ENCODE measurements at places on chromosomes 4 and X.

GRCh38 chr4:54423066-54423465 lies 194.0 kb downstream of the PDGFRA start:
- DNase-seq = no peak

- no peak for DNase-seq
Measured at GRCh38 chr4:84699001-84699671, 116.2 kb downstream of the CDS1 start.

DNA sequence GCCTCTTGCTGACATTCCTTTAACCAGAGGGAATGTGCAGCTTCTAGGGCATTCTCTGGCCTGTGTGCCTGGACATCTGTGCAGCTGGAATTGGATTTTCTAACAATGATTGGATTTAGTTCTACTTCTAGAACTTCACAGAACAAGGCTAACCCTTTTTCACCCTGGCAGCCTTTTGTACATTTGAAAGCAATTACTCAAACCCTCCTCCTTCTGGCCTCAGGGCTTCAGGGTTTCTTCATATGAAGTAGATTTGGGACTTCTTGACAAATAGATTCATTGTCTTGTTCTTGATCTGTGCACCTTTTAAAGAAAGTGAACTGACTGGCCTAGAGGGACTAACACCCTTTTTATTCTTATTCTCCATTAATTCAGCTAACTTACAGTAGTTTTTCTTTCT lies 30.1 kb downstream of the SPATA18 start:
- no peak for DNase-seq

- DNase-seq = no peak
Measured at GRCh38 chr4:95213366-95213765, 335.4 kb downstream of the UNC5C start.

DNA sequence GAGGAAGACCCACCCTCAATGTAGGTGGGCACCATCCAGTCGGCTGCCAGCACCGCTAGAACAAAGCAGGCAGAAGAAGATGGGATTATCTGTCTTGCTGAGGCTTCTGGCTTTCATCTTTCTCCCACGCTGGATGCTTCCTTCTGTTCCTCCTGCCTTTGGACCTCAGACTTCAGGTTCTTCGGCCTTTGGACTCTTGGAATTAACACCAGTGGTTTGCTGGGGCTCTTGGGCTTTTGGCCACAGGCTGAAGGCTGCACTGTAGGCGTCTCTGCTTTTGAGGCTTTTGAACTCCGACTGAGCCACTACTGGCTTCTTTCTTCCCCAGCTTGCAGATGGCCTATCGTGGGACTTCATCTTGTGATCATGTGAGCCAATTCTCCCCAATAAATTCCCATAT lies 55.1 kb downstream of the PDLIM5 start:
- DNase-seq = no peak

- DNase-seq = no peak
Measured at GRCh38 chr4:37615059-37615719, 71.0 kb downstream of the RELL1 start.

DNA sequence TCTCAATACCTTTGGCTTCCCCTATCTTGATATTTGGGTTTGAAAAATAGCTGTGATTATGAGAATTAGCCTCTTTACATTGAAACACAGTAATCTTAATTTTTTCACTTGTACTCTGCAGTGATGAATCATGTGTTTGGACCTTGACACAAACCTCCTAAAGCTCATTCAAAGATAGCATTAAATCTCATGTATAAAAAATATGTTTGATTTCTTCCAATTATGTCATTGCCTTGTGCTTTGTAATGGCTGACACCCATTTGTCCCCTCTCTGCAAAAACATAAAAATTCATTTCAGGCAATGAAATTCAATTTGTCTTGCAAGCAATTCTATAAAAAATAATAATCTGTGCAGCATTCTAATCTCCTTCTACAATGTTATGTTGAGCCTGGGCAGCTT lies 422.4 kb upstream of the BOD1L1 start:
- DNase-seq = no peak
